ENCODE measurements at places on chromosomes 11 and 22. TPM values are rescaled to one million over a fixed set of nuclear protein-coding genes. Genes with fewer than 3 reads are reported as not detected.

- no peak for DNase-seq
- H3K27me3 ChIP-seq = no peaks in the 10 kb centered on the region
- H3K27ac ChIP-seq = no peak overlapping the region
- H3K4me3 ChIP-seq = no peak overlapping the region
- no peaks in the 10 kb centered on the region for H3K36me3 ChIP-seq
Measured at GRCh38 chr11:66720223-66720898, 8.7 kb downstream of the SPTBN2 start.

DNA sequence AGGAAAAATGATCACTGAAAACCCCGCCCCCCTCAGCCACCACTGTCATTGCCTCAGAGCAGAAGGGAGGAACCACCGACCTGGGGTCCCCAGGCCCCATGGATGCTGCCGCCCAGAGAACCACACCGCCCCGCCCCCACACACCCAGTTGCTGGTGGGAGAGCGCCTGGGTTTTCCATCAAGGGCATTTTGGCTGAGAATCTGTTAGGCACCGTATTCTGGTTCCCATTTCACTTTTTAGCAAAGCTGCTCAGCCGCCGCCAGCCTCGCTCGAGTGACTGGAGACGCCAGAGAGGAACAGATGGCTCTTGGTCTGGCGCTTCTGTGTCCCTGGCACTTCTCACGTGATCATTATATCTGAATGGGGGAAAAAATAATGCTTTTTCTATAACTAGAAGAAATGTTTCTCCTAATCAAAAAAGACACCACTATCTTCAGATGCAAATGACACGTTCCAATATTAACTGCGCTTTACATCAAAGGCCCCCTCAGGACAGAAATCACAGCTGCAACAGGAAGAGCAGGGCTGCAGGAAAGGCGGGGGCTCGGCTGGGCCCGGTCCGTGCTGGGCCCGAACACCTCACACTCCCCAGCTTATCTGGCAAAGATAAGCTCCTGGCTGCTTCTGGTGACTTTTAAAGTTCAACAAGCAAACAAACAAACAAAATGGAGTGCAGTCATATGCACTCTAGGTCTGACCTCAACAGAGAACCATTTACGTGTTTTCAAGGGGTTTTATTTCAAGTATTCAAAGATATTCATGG is 149.8 kb downstream of the MPPED1 start:
- H3K27ac ChIP-seq = no peak overlapping the region
- no peaks in the 10 kb centered on the region for H3K36me3 ChIP-seq
- no peaks in the 10 kb centered on the region for H3K4me1 ChIP-seq
- no peak overlapping the region for H3K4me3 ChIP-seq
- DNase-seq = no peak
- no peaks in the 10 kb centered on the region for H3K27me3 ChIP-seq

- no peaks in the 10 kb centered on the region for H3K27me3 ChIP-seq
- H3K27ac ChIP-seq = no peak overlapping the region
- H3K4me3 ChIP-seq = no peak overlapping the region
- H3K4me1 ChIP-seq = peaks cover 6% of the 10 kb centered on the region
Measured at GRCh38 chr11:66459138-66459778, 7.4 kb upstream of the PELI3 start.

DNA sequence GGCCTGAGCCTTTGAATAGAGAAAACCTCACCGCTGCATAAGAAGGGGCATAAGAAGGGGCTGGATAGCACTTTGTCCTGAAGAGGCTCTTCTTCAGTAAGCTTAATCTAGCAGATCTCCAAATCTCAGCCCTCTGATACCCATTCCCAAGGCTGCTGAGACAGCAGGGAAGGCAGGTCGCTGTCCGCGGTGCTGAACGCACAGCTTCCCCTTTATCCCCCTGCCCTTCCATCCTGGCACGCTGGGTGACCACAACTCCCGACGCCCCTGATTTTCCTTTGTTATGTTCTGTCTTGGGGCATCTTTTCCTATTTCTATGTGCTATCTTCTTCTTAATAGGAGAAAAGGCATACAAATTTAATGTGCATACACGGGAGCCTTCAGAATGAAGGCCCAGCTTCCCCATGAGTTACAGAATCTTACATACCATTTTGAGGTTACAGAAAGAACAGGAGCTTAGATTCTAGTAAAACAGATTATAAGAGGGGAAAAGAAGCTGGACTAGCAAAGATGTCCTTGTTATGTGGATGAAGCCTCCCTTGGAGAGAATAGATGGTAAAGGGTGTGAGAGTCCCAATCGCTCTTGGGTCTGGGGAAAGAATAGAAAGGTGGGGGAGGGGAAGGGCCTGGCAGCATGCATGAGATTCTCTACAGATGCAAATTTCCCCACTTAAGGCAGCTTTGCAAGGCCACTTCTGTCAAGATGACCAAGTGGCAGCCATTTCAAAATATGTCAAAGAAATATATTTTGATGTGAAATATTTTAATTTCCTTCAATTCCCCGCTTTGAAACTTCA is 5.7 kb upstream of the SULT4A1 start:
- H3K36me3 ChIP-seq = no peaks in the 10 kb centered on the region
- H3K27me3 ChIP-seq = peaks cover 5% of the 10 kb centered on the region
- no peak overlapping the region for H3K4me3 ChIP-seq

DNA sequence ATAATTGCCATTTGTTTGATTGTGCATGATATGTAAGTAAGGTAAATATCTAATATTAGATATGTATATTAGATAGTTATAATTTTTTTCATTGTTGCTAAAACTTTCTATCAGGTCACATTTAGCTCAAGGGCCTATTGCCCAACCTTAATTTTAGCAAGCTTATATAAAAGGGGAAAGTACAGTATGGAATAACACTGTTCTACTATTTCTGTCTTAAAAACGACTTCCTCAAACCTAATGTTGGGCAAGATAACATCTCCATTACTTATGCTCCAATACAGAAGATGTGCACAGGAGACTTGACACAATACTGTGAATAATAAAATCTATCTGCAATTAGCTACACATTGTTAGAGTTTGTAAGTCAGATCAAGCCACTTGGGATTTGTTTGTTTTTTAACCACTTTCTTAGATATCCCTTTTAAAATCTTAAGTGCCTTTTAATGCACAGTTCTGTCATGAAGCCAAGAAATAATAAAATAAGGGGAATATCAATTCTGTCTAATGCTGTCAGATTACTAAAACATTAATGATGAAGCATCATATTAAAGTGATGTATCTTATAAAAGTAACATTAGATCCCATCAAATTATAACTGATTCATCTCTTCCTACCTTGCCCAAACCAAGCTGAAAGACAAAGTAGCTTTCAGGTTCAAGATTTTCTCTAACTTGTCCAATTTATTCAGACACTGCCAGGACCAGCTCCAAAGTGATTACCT is 98.1 kb downstream of the SIK3 start:
- no peaks in the 10 kb centered on the region for H3K27me3 ChIP-seq
- no peaks in the 10 kb centered on the region for H3K36me3 ChIP-seq
- no peak overlapping the region for H3K4me3 ChIP-seq

DNA sequence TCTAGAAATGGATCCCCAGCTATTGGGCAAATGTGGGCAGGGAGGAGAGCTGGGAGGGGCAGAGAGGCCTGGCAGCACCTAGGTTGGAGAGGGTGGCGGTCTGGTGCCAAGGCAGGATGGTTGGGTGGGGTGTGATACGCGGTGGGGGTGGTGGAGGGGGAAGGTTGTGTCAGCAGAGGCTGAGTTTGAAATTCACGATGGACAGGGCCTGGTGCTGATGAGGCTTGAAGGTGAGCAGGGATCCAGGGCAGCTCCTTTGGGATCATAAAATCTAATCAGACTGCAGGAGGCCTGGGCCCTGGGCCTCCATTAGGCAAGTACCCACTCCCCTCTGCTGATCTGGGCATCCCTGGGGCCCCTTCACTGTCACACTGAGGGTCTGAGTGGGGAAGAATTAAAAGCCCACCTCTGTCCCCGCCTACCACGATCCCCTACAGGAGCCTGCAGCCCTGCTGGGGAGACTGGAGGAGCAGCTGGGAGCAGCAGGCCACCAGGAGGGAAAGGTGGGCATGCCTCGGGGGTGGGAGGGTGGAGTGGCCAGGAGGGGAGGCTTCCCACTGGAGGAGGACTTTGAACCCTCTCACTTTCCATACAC is 24.0 kb downstream of the IGLL1 start:
- no peaks in the 10 kb centered on the region for H3K4me1 ChIP-seq
- H3K27ac ChIP-seq = no peak overlapping the region
- no peak overlapping the region for H3K4me3 ChIP-seq
- H3K27me3 ChIP-seq = no peaks in the 10 kb centered on the region

DNA sequence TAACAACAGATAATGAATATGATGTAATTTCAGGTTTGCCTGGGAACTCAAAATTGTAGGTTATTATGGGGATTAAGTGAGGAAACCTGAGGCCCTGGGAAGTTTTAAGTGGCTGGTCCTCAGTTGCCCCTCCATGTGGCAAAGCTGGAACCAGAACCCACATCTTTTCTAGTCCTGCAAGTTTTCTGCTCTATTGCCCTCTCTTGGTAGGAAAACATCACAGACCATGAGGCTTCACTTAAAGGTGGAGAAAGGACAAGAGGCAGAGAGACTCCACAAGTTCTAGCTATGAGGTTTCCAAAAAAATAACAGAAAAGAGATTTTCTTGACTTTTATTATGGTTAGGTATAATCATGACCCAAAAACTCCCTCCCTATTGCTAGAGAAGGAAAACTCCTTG is 115.5 kb upstream of the DDI1 start:
- no peaks in the 10 kb centered on the region for H3K27me3 ChIP-seq
- H3K4me3 ChIP-seq = no peak overlapping the region
- DNase-seq = no peak
- H3K27ac ChIP-seq = no peak overlapping the region

DNA sequence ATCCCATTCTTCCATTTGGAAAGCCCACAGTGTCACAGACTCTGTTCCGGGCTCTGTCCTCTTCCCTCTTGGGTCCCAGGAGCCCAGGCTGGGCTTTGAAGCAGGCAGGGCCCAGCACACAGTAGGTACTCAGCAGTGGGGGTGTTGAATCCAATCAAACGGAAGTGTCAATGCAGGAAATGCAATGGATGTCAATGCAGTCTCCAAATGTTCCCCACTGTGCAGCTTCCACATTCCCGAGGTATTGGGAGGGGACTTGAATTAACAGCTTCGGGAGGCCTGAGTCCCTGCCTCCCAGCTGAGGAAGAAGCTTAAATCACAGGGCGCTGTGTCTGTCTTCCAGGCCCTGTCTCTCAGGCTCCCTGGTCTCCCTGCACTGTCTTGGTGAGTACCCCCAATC is 21.8 kb upstream of the SMIM35 start:
- no peak overlapping the region for H3K27ac ChIP-seq
- no peaks in the 10 kb centered on the region for H3K36me3 ChIP-seq
- H3K4me1 ChIP-seq = no peaks in the 10 kb centered on the region
- H3K27me3 ChIP-seq = no peaks in the 10 kb centered on the region

DNA sequence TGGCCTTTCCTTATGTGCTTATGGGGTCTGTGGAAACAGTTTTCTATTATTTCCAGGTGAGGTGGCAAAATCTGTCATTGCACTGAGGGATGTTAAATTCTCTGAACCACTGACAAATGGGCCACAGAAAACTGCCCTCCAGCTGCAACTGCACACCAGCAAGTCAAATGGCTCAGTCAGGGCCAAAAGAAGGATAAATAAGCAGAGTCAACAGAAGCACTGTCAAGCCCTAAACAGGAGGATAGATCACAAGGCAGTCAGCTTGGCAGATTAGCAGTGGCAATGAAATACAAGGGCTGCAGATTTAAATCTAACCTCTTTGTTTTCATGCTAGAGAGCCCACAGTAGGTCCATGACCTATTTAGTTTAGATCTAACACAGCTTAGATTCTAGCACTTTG is 435.6 kb downstream of the ETS1 start:
- no peak for DNase-seq
- no peaks in the 10 kb centered on the region for H3K27me3 ChIP-seq
- no peak overlapping the region for H3K27ac ChIP-seq

Gene ALDH3B1
- 1.0 TPM for total RNA-seq

Gene TAF10
- 116 TPM for total RNA-seq

GRCh38 chr11:2700415-2701211 is 819 bp upstream of the KCNQ1OT1 start:
- H3K36me3 ChIP-seq = no peaks in the 10 kb centered on the region
- H3K4me1 ChIP-seq = peaks cover 4% of the 10 kb centered on the region
- peak overlapping the region; percentile 53 for H3K27ac ChIP-seq
- no peaks in the 10 kb centered on the region for H3K27me3 ChIP-seq

DNA sequence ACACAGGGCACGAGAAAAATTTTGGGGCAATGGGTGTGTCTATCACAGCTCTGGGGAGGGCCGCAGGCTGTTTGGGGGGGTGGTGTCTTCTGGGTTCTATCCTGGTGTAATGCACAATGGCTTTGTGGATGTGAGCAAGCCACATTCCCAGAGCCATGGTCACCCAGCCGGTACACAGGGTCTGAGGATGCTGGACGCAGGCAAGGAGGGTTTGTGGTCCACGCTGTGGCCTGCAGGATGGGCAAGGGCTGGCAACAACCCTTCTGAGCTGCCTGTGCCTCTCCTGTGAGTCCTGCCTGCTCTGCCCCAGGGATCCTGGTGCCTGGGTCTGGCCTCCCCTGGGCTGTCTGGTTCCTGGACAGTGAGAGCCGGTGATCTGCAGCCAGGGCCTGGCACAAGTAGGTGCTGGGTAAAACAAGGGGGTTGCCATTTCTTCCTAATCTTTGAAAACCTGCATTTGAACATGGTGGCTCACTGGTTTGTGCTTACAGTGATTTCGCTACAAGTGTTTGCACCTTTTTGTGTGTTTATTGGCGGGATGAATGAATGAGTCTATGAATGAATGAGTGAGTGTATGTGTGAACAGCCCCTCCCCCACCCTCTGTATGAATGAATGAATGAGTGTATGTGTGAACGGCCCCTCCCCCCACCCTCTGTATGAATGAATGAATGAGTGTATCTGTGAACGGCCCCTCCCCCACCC is 4.4 kb upstream of the MRPL23 start:
- no peak overlapping the region for H3K4me3 ChIP-seq
- no peaks in the 10 kb centered on the region for H3K4me1 ChIP-seq
- DNase-seq = no peak
- H3K36me3 ChIP-seq = no peaks in the 10 kb centered on the region

DNA sequence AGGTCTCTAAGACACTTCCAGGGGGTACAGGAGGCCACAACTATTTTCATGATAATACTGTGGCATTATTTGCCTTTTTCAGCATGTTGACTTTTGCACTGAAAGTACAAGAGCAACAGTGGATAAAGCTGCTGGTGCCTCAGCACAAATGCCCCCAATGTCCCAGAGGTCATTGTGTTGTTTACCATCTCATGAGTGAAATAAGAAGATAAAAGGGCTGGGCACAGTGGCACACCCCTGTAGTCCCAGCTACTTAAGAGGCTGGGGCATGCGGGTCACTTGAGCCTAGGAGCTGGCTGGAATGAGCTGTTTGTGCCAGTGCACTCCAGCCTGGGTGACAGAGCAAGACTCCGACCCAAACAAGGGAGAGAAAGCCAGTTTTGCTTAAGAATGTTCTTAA is 72.6 kb upstream of the RAB1B start:
- DNase-seq = no peak
- peaks cover 21% of the 10 kb centered on the region for H3K36me3 ChIP-seq
- no peak overlapping the region for H3K4me3 ChIP-seq
- H3K4me1 ChIP-seq = no peaks in the 10 kb centered on the region
- no peak overlapping the region for H3K27ac ChIP-seq

Gene ZFTA
- total RNA-seq = 1.7 TPM

Gene CD59
- total RNA-seq = 95.8 TPM

- H3K27ac ChIP-seq = no peak overlapping the region
- H3K4me3 ChIP-seq = no peak overlapping the region
- DNase-seq = no peak
- no peaks in the 10 kb centered on the region for H3K36me3 ChIP-seq
- H3K4me1 ChIP-seq = no peaks in the 10 kb centered on the region
Measured at GRCh38 chr11:122832721-122833470, 5.4 kb upstream of the CRTAM start.

GRCh38 chr11:15412054-15412453 is 297.3 kb downstream of the INSC start:
- H3K4me1 ChIP-seq = no peaks in the 10 kb centered on the region
- no peak overlapping the region for H3K27ac ChIP-seq
- no peak for DNase-seq
- H3K27me3 ChIP-seq = no peaks in the 10 kb centered on the region

All from CD4-positive, alpha-beta memory T cell (primary cell).